MM.1S (cell line): ENCODE measurements at places on chromosomes 3 and 15.

- peak; percentile 88 for DNase-seq
These were observed 70.7 kb downstream of the SSR3 start for GRCh38 chr3:156483961-156484787.

DNA sequence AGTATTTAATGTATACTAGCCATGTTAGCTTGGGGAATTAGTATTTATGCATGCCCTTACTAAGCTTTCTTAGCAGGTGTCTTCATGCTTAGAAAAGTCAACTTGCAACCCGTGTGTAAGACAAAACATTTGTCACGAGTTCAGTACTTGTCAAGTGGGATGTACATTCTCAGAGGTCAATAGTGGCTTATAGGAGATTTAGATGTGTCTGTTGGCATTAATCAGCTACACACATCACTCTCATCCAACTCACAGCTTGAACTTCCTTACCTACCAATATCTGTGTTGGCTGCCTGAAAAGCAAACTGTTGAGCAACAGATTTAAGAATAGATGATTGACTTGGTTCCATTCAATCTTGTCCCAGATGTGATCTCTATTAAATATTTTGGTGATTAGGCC lies 109.5 kb downstream of the ROBO2 start:
- DNase-seq: no peak

- DNase-seq: no peak
These were observed 53.6 kb downstream of the PAK2 start for GRCh38 chr3:196793246-196793645.

DNA sequence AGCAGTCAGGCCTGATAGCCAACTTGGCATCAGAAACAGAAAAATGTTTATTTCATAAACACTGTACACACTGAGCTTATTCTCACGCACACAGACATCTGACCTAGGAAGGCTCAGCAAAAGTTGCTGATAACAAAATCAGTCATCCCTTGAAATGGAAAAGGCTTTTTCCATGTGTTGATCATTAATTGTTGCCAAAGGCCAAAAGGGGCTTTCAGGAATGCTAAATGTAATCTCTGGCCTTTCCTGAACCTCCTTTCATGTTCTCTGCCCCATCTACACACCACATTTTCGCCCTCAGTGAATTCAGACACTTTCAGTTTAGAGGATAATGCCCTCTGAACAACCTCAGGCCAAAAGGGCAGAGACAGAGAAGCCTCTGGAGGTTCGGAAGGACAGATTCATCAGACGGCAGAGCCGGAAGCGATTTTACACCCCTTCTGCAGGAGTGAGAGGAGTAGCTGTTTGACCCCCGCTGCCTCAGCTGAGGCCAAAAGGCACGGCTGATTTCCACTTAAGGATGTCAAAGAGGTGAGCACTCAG lies 14.5 kb downstream of the RTP4 start:
- DNase-seq: no peak

DNA sequence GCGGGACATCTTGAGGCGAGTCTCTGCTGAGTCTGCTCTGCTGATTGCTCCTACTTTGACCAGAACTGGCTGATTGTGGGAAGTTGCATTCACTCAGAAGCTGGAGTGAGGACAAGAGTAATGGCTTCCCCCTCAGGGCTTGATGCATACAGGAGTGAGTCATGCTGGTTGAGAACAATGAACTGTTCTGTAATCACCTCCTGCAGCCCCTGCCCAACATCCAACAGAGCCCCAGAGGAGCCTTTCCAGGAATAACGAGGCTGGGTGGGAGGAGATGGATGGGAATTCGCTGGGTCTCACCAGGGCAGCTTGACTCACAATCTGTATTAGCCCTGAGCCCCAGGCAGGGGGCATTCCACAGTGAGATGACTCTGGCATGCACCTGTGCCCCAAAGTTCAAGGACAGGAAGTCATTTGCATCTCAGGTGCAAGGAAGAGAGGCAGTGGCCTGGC lies 85.0 kb downstream of the RAB11A start:
- DNase-seq: peak; percentile 60

DNA sequence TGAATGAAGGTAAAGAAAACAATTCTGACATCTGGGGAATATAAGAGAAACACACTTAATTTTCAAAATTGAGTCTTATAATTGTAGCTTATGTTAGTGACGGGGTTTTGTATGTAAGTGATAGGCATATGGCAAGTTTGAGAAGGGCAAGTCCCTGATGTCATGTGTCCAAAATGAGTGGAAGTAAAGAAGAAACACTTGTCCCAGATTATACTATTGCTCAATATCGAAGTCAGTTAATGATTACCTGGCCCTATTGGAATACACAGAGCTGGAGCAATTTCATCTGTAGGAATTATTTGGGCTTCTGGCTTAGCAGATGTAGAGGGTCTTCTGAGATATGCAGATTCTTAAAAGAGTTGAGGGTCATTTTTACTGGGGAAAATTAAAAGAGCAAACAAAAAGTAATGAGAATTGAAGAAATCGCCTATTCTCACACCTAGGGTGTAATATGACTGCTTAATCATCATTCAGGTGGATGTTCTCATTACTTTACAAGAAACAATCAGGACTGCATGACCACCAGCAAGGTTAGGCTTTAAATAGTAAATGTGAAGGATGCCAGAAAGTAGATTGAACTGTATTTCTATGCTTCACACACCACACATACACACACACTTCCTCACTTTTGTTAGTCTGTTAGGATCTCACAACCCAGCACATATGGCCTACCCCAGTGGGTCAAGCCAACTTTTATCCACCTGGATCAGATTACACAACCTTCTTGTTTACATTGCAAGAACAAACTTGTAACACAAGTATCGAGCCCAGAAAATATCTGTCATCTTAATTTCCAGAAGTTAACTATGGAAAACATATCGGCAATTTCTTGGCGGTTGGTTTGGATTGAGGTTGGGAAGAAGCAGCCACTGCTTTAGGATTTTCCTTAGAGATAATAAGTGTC lies 183.3 kb upstream of the LRRC3B start:
- DNase-seq: no peak

GRCh38 chr3:151003029-151003767 lies 30.7 kb upstream of the CLRN1 start:
- no peak for DNase-seq

GRCh38 chr3:158260392-158260791 lies 150.5 kb downstream of the RSRC1 start:
- DNase-seq: no peak

DNA sequence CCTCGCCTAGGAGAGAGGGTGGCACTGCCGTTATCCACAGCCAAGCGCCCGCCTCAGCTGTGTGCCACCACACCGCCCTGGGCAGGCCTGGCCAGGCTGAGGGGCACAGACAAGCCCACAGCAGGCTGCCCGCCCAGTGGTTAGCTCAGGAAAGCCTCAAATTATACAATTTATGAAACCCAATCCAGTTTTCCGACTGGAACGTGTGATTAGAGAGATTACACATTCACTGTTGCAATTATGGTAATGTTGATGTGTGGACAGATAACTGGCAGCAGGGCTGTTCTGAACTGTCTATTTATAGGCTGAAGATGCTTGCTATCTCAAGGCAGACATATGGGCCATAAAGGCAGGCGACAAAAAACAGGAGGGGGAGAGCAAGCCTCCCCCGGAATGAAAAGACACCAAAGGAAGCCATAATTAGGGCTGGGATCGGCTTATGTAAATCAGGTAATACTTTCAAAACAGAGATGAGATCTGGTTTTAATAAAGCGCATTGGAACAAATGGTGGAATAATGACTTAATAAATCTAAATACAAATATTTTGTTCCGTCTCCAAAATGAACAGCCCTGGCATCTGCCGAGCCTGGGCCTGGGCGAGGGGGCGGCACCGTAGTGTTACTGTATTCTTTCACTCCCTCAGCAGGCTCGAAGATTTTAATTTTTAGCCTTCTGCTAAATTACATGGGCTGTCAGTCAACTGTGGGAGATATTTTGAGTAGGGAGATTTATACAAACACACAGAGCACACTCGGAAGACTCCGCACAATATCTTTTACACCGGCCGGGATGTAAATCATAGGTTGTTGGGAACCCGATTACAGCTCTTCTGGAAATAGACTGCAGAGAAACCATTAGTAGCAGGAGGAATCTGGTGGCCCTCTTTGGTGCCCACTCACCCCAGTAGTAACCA lies 103.1 kb upstream of the TLE3 start:
- no peak for DNase-seq

DNA sequence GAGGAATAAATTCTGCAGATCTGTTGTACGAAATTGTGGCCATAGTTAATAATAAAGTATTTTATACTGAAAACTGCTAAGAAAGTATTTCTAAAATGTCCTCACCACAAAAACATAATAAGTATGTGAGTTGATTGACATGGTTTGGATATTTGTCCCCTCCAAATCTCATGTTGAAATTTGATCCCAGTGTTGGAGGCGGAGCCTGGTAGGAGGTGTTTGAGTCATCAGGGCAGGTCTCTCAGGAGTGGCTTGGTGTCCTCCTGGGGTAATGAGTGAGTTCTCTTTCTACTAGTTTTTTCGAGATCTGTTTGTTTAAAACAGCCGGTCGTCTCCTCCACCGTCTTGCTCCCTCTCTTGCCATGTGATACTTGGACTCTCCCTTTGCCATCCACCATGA lies 424.1 kb upstream of the KCNMB2 start:
- DNase-seq: no peak

- no peak for DNase-seq
These were observed 215.2 kb downstream of the PCCB start for GRCh38 chr3:136465296-136465695.

- no peak for DNase-seq
These were observed 46.7 kb downstream of the RAD54L2 start for GRCh38 chr3:51585197-51585596.

DNA sequence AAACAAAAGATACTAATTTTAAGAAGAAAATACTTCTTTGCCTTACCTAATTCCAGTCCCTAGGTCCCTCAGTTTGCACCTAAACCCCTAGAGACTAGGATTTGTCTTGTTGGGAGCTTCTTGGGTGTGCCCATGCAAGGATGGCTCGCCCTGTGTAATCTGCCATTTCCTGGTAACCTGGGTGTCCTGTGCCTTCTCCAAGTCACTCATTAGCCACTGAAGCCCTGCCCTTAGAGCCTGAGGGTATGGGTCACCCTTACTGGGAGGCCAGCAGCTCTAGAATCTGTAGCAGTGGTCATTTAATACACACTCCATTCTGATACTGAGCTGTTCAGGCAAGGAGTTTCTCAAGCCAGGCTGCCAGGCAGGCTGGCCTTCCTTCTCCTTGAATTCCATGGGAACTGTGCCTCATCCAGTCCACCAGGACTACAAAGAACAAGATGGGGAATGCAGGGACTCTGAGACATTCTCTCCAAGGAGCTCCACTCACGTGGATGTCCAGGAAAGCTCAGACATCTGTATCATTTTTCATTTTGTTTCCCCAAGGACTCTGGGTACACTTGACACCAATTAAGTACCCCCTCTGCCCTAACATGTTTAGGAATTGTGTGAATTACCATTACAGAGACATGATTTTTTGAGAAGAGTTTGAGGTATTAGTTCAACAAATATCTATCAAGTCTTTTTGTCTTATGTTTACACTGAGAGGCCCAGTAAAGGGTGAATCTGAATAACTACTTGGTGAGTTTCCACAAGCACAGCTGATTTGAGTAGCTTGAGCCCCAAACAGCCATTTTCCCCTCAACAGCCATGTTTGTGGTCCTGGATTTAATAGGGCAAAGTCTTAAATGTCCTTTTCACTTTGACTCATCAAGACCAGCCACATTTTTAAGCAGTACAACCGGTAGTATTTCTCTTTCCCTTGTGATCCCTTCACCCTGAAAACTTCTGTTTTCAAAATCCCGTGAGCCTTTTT lies 52.6 kb downstream of the ARNT2 start:
- DNase-seq: no peak

DNA sequence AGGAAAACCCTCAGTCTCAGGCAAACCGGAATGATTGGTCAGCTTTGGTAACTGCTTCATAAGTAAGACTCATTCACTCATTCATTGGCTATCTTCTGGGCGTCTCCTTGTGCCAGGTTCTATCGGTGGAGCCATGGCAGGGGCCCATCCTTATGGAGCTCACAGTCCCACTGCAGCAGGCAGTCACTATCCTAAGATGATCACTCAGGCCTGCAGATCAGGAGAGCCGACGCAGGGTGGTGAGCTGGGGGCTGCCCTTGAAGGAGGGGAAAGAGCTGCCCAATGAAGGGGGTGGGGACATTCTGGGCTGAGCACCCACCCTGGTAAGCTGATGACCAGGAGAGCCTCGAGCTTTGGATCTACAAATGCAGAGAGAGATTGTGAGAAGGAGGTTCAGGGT lies 20.5 kb upstream of the FGD5 start:
- DNase-seq: no peak

GRCh38 chr15:87387766-87388165 lies 868.8 kb downstream of the NTRK3 start:
- no peak for DNase-seq

- no peak for DNase-seq
These were observed 206.8 kb upstream of the TPM1 start for GRCh38 chr15:62835762-62836161.

DNA sequence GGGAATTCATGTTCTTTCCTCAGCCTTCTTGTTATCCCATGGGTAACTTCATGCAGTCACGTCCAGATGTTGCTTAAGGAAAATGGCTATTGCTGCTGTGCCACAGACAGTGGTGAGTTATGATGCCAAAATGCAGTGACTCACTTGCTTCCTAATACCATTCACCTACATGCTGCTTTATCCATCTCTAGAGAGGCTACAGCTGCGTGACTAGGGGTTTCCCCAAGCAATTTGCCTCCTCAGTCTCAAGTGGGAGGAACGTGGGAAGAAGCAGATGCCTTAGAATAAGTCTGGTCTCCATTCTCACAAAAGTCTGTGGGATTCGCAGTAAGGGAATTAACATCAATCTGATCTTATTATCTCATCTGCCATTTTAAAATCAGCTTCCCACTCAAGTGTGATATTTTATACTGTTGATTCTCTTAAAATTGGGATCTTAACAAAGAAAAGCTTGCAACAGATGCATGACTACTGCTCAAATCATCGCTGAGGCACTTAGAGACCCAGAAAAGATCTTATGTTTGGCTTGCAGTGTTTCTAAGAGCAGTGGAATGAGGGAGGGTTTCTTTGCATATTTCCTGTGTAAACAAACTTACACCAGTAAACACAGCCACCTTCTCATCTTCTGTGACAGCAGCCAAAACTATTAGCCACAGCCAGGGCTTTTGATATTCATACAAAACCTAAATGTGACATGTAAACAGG lies 62.0 kb upstream of the ACP3 start:
- no peak for DNase-seq
